ENCODE measurements at places on chromosomes 7 and 10.

DNA sequence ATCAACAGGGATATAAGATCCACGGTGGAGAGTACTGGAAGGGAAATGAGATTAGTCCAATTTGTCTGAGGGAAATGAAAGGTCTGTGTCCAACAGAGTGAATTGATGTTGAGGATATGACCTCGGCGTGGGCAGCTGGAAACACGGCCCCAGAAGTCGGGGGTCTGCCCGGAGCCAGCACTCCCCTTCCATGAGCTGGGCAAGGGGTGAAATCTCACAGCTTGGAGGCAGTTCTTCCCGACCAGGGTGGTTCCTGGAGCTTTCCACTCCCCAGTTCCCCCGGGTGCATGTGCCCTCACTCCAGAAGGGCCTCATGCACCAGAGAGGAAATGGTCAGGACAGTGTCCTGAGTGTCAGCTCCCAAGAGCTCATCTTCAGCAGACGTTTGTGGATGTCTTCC lies 264.7 kb upstream of the PPP2R2D start:
- no peak for DNase-seq

GRCh38 chr7:71547426-71547825 lies 415.5 kb downstream of the GALNT17 start:
- DNase-seq = no peak

DNA sequence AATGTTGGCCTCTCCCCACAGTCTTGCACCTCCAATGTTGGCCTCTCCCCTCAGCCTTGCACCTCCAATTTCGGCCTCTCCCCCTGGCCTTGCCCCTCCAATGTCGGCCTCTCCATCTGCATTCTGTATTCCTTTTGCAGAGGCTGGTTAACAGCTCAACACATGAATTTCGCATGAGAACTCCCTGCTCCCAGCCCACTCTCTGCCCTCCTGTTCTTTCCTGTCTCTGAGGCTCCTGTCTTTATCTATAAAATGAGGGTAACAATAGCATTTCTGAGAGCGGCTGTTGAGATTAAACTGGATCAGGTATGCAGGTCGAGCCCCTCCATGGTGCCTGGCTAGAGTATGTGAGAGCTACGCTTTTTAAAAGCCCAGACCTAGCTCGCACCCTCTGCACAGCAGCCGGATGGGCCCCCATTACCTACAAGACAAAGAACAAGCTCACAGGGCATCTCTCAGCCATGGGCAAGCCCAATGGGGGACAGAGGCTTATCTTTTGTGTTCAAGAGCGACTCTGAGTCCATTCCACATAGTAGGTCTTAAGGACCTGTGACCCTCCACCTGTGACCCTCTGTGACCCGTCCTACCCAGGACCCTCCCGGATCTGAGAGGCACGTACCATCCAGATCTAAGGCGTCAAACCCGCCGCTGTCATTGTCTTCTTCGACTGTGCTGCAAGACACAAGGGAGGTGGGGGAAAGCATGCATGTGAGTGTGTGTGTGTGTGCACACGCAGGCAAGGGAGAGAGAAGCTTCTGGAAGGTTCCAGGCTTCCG lies 82.2 kb upstream of the GNA12 start:
- DNase-seq = no peak

GRCh38 chr10:3090914-3091787 lies 23.8 kb downstream of the PFKP start:
- no peak for DNase-seq

- no peak for DNase-seq
These were observed 67.5 kb upstream of the IGFBP3 start for GRCh38 chr7:45988405-45989057.

- no peak for DNase-seq
These were observed 8.1 kb downstream of the MXI1 start for GRCh38 chr10:110215286-110216170.

DNA sequence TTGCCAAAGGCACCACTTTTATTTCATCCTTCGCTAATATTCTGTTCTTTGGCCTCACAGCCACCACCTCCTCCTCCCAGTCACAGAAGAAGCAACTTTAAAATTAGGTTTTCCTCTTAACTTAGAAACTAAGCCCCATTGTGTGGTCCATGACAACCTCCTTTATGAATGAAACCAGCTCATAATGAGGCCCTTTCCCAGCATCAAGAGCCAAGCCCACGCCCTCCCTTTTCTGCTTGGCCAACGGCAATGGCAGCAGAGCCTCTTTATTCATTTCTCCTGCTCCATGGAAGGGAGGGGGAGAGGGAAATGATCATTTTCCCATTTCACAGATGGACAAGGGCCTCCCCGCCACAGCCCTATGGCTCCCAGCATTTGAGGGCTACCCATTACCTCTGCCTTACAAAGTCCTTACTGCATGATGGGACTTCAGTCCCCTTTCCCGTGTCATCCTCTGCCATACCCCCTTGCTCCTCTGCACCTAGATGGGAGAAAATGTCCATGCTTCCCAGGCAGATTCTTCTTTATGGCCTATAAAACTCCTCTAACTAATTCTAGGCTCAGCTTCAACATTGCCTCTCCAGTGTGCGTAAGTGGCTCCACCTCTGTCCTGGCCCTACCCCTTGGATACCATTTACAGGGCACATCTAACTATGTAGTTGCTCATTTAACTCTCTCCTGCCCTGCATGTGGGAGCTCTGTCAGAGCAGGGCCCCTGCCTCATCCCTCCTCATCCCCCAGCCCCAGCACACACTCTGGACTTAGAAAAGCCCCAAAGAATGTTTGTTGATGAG lies 475.5 kb downstream of the RPS24 start:
- no peak for DNase-seq

GRCh38 chr7:70621954-70622600 lies 509.9 kb upstream of the GALNT17 start:
- DNase-seq = no peak

DNA sequence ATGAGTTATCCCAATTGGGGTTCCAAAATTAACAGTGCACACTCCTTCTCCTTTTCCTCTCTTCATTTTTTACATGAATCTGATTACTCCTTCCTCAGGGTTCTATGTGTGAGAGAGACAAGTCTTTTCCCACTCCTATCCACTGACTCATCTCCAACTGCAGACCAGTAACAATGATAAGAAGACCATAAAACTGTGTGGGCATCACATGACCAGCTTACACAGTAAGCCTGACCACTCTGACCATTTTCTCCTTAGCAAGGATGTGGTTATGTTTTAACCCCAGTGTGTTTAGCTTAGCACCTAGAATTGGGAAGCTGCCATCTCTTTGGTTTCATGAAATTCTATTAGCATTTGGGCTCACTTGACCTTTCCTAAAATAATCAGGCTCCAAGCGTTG lies 145.0 kb upstream of the CALCR start:
- DNase-seq = no peak

DNA sequence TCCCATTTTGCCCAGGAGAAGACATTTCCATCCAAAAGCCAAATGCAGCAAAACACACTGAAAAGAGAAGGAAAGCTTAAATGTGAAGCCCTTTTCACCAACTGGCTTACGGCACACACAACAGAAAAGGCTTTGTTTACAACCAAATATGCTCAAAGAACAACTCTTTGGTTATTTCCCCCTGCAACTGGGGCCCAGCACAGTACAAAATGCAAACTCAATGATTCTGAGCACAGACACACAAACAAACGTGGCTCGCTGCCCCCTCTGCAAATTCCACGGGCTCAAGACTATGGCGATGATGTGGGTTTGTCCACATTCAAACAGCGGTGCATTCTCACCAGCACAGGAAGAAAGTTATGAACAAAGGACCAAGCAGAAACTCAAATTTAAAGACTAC lies 5.3 kb downstream of the CPXM2 start:
- no peak for DNase-seq

GRCh38 chr10:28975891-28976531 lies 298.7 kb downstream of the BAMBI start:
- no peak for DNase-seq
